Stimulated activated CD8-positive, alpha-beta memory T cell treated with anti-CD3 and anti-CD28 coated beads, Interleukin-2, amount 100 ng/mL, for 48 hours (primary cell): ENCODE measurements at places on chromosomes 2 and 18.

- no peak for DNase-seq
These were observed 132.5 kb upstream of the ID2 start for GRCh38 chr2:8549273-8549922.

DNA sequence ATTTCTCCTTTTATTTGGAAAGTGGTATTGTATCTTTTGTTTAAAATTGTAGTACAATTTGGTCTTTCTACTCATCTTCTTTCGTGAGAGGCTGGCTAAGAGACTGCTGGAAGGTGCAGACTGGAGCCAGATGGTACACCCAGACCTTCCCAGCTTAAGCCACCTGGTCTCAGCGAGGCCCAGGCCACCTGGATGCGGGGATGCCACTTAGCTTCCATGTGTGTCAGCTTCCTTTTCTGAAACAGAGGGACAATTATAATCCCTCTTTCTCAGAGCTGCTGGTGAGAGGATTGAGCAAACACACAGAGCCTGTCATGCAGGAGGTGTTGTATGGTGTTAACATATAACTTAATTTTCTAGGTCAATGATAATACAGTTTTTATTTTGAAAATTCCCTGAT is 17.4 kb downstream of the FARP2 start:
- no peak for DNase-seq

- DNase-seq: no peak
These were observed 439.2 kb downstream of the PIK3C3 start for GRCh38 chr18:42394238-42394637.

DNA sequence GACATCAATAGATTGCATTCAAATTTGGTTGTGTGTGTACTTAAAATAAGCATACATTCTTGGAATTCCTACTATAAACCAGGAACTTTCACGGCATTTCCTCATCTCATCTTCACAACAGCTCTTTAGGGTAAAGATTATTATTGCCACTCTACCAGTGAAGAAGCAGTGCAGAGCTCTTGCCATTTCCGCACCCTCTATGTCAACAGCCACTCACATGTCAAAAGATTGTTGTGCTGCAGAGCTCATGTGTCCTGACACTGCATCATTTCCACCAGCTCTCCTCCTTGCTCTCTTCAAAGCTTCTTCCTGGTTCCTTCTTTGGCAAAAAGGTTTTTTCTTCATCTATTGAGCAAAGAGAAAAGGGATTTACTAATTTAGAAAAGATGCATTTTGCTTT is 26.5 kb upstream of the L3MBTL4 start:
- DNase-seq: no peak

DNA sequence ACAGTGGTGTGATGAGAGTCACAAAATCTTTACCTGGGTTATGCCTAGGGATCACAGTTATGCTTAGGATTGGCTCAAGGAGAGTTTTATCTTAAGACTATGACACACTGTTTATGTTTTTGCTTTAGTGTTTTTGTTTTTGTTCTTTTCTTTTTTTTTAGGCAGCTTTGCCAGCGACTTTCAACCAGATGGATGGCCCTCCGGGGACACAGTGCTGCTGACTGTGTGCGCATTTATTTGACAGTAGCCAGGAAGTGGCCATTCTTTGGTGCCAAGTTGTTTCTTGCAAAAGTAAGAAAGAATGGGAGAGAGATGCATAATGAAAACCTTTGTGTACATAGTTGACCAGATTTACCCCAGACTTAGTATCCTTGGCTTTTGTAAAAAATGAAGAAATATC is 15.1 kb upstream of the DYNC2LI1 start:
- DNase-seq: no peak

GRCh38 chr2:219273937-219274336 is 5.2 kb upstream of the DNAJB2 start:
- DNase-seq: no peak

DNA sequence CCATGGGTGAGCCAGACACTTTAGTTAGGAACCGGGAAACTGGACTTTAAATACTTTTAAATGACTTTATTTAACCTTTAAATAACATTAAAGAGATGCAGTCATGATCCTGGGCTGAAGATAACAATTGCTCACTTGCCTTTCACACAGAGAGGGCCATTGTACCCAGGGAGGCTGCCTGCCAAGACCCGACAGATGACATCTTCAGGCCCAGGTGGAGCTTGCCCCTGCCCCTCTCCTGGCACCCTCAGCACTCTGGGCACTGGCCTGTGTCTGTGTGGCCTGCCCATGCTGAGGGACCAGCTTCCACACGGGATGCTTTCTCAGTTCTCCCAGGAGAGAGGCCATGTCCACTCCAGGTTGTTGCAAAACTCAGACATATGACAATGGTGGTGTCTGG is 216.4 kb upstream of the MYT1L start:
- no peak for DNase-seq

GRCh38 chr18:3547891-3548615 is 98.1 kb downstream of the TGIF1 start:
- no peak for DNase-seq

DNA sequence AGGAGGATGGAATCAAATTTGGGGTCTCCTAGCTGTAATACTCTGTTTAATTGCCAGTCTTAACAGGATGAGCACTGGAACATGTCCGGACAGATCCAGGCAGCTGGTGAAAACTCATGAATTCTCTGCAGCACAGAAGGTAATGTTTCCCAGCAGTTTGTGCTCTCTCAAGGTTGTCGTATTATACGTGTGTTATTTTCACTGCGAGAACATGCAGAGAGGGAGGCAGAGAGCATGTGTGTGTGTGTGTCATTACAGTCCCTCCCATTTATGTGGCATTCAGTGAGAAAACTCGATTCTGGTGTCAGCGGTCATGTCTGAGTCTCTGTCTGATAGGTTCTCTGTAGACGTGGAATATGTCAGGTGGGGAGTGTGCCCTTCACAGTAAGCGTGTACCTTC is 150.2 kb upstream of the POU3F3 start:
- no peak for DNase-seq

GRCh38 chr18:60070631-60071030 is 170.8 kb downstream of the PMAIP1 start:
- DNase-seq: no peak

GRCh38 chr2:118987886-118988285 is 45.9 kb downstream of the MARCO start:
- no peak for DNase-seq
